NCI-H1092 (cell line): ENCODE measurements at places on chromosomes 1 and 21.

- DNase-seq = peak; percentile 20
These were observed 82.3 kb downstream of the PGM1 start for GRCh38 chr1:63675420-63675931.

- DNase-seq = peak; percentile 70
These were observed 113.1 kb upstream of the IRF2BP2 start for GRCh38 chr1:234722904-234723720.

GRCh38 chr1:167800251-167800650 is 78.5 kb downstream of the MPZL1 start:
- no peak for DNase-seq

GRCh38 chr1:101379950-101380349 is 143.1 kb downstream of the S1PR1 start:
- no peak for DNase-seq

GRCh38 chr1:86972262-86972661 is 57.8 kb downstream of the HS2ST1 start:
- peak; percentile 14 for DNase-seq
